ENCODE measurements at places on chromosomes 4 and X.

GRCh38 chrX:23332888-23333821 lies 1.5 kb upstream of the PTCHD1 start:
- no peak for DNase-seq
- no peaks in the 10 kb centered on the region for H3K36me3 ChIP-seq
- no peak overlapping the region for H3K27ac ChIP-seq
- H3K27me3 ChIP-seq: peaks cover 8% of the 10 kb centered on the region
- H3K4me1 ChIP-seq: no peaks in the 10 kb centered on the region

DNA sequence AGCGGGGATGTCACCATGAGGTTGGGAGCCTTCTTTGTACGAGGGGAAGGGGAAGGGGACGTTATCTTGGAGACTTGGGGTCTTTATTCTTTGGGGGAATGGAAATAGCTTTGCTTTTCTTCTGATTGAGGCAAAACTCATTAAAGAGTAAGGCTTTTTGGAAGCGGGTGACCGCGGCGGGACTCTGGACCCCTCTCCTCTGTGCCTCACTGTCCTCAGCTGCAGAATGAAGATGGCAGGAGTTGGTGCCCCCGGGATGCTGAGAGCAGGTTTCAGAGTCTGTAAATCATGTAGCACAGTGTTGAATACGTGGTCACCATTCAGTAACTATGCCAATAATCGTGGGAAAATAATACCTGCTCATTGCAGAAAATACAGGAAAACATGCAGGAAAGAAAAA lies 32.1 kb downstream of the HTT-AS start:
- H3K4me3 ChIP-seq: peak overlapping the region; percentile 58
- H3K27me3 ChIP-seq: no peaks in the 10 kb centered on the region
- peaks cover 72% of the 10 kb centered on the region for H3K4me1 ChIP-seq
- H3K27ac ChIP-seq: no peak overlapping the region

DNA sequence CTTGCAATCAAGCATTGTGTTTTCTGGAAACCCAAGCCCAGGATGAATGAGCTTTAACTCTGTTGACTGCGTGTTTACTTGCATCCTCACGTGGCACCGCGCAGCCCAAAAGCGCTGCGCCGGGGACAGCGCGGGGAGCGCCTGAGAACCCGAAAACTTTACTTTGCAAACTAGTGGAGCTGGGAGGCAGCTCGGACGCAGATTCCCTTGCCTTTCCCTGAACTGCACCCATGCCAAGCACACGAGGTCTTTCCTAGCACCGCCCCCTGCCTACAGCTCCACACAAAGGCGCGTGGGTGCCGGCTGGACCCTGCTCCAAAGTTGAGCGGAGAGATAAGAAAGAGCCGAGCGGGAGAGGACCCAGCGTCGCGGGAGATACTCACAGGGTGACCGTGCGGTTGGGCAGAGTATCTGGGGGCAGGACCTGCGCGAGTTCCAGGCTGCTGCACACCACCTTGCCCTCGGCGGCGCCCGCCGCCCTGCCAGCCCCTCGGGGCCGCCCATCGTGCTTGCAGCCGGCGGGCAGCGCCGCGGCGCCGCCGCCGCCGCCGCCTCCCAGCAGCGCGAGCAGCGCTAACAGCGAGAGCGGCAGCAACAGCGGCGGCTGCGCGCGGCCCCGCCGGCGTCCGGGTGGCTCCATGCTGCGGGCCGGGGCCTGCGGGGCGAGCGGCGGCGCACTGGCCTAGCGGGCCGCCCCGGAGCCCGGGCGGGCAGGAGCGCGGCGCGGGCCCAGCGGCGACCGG lies 550 bp downstream of the ADGRA3 start:
- no peaks in the 10 kb centered on the region for H3K27me3 ChIP-seq
- H3K36me3 ChIP-seq: no peaks in the 10 kb centered on the region
- H3K4me3 ChIP-seq: peak overlapping the region; percentile 44
- DNase-seq: no peak

GRCh38 chr4:139907001-139907809 lies 241.6 kb downstream of the MGST2 start:
- H3K4me3 ChIP-seq: no peak overlapping the region
- no peak for DNase-seq
- H3K27me3 ChIP-seq: no peaks in the 10 kb centered on the region
- no peaks in the 10 kb centered on the region for H3K36me3 ChIP-seq
- H3K27ac ChIP-seq: no peak overlapping the region

- peak overlapping the region; percentile 45 for H3K4me3 ChIP-seq
- H3K4me1 ChIP-seq: peaks cover 30% of the 10 kb centered on the region
- peaks cover 31% of the 10 kb centered on the region for H3K36me3 ChIP-seq
- H3K27me3 ChIP-seq: no peaks in the 10 kb centered on the region
- DNase-seq: no peak
Measured at GRCh38 chrX:47217121-47217851, 1.2 kb upstream of the CDK16 start.

- no peak for DNase-seq
- no peaks in the 10 kb centered on the region for H3K27me3 ChIP-seq
- H3K27ac ChIP-seq: no peak overlapping the region
- H3K4me3 ChIP-seq: no peak overlapping the region
- no peaks in the 10 kb centered on the region for H3K36me3 ChIP-seq
- no peaks in the 10 kb centered on the region for H3K4me1 ChIP-seq
Measured at GRCh38 chr4:158259955-158260575, 49.8 kb downstream of the TMEM144 start.

- peak; percentile 78 for DNase-seq
- H3K27ac ChIP-seq: no peak overlapping the region
- H3K27me3 ChIP-seq: no peaks in the 10 kb centered on the region
- H3K4me1 ChIP-seq: no peaks in the 10 kb centered on the region
Measured at GRCh38 chrX:109485470-109486340, 3.8 kb upstream of the GUCY2F start.

DNA sequence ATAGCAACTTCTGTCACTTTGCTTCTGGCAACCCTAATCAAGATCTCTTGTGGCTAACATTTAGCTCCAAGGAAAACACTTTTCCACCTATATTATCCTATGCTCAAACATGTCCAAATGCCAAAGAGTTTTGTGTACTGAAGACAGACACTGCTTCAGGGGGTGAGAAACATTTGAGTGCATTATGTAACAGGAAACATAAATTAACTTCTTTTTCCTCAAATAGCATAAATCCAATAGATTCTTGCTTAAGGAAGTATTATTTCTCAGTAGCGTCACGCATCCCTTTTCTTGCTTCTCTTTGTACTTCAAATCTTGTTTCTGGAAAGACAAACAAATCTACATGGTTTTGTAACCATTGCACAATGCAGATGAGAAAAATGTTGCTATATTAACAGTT lies 839.1 kb downstream of the GLUD2 start:
- no peak for DNase-seq
- H3K27ac ChIP-seq: no peak overlapping the region
- no peak overlapping the region for H3K4me3 ChIP-seq
- H3K27me3 ChIP-seq: no peaks in the 10 kb centered on the region
- H3K4me1 ChIP-seq: no peaks in the 10 kb centered on the region

DNA sequence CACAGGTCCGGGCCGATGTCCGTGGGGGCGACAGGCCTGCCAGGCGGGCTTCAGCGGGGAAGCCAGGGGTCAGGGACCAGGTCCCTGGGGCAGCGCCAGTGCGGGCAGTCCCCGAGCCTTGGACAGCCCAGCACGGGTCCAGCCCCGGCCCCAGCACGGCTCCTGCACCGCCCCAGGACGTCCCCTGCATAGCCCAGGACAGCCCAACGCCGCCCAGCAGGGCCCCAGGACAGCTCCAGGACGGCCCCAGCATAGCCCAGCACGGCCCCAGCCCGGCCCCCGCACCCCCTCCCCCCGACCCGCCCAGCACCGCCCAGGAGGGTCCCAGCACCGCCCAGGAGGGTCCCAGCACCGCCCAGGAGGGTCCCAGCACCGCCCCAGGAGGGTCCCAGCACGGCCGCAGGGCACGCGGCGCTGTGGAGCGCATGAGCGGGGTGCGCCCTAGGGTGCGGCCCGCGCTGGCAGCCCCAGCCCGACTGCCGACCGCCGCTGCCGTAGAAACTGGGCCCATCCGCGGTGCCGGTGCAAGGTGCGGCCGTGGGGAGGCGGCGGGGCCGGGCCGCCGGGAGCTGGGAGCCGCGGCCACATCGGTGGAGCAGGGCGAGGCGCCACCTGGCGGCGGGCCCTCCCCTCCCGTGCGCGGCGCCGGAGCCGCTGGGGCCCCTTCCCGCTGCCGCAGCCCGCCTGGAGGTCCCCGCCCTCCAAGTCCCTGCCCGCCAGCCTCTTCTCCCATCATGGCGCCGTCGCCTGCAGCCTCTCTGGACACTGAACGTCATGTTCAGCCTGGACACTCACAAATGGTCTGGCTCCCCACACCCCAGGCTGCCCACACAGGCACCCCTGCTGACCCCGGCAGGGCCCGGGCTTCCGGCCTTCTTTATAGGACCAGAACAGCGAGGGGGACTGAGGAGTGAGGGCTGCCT lies 106.8 kb upstream of the NKX1-1 start:
- no peaks in the 10 kb centered on the region for H3K36me3 ChIP-seq
- no peak overlapping the region for H3K27ac ChIP-seq
- H3K27me3 ChIP-seq: peaks cover 19% of the 10 kb centered on the region
- H3K4me3 ChIP-seq: no peak overlapping the region
- H3K4me1 ChIP-seq: peaks cover 4% of the 10 kb centered on the region
- peak; percentile 52 for DNase-seq

GRCh38 chr4:158077835-158078234 lies 95.0 kb downstream of the GASK1B start:
- H3K27me3 ChIP-seq: no peaks in the 10 kb centered on the region
- DNase-seq: no peak
- no peak overlapping the region for H3K4me3 ChIP-seq
- no peak overlapping the region for H3K27ac ChIP-seq
- H3K36me3 ChIP-seq: no peaks in the 10 kb centered on the region
- no peaks in the 10 kb centered on the region for H3K4me1 ChIP-seq

DNA sequence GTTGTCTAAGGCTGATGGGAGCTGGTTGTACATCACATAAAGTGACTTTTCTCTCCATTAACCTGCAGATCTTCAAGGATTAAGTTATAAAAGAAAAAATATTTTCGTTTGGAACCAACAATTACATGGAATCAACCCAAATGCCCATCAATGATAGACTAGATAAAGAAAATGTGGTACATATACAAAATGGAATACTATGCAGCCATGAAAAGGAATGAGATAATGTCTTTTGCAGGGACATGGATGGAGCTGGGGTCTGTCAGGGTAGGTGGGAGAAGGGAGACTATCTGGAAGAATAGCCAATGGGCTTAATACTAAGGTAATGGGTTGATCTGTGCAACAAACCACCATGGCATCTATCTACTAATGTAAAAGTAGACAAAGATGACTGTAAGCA lies 313.2 kb downstream of the FSTL5 start:
- no peaks in the 10 kb centered on the region for H3K27me3 ChIP-seq
- H3K4me3 ChIP-seq: no peak overlapping the region
- no peak for DNase-seq
- H3K27ac ChIP-seq: no peak overlapping the region

- H3K36me3 ChIP-seq: no peaks in the 10 kb centered on the region
- no peaks in the 10 kb centered on the region for H3K27me3 ChIP-seq
- H3K4me1 ChIP-seq: no peaks in the 10 kb centered on the region
- no peak for DNase-seq
- no peak overlapping the region for H3K27ac ChIP-seq
Measured at GRCh38 chrX:78307665-78308064, 19.7 kb downstream of the CYSLTR1 start.

DNA sequence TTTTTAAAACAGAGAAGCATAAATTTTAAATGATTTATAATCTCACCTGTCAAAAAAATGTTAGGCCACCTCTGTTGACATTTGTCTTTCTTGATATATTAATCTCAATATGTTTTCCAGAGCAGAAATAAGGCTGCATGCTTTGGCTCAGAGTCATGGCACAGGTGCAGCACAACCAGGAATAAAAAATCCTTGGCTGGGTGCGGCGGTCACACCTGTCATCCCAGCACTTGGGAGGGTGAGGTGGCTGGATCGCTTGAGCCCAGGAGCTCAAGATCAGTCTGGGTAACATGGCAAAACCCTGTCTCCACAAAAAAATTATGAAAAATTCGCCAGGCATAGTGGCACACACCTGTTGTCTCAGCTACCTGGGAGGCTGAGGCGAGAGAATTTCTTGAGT lies 18.1 kb downstream of the CPLX1 start:
- no peak overlapping the region for H3K27ac ChIP-seq
- H3K4me3 ChIP-seq: no peak overlapping the region
- no peak for DNase-seq
- peaks cover 12% of the 10 kb centered on the region for H3K27me3 ChIP-seq
- peaks cover 3% of the 10 kb centered on the region for H3K4me1 ChIP-seq

GRCh38 chr4:8332891-8333331 lies 63.4 kb downstream of the HTRA3 start:
- H3K27me3 ChIP-seq: peaks cover 2% of the 10 kb centered on the region
- H3K4me1 ChIP-seq: no peaks in the 10 kb centered on the region
- no peak overlapping the region for H3K27ac ChIP-seq

DNA sequence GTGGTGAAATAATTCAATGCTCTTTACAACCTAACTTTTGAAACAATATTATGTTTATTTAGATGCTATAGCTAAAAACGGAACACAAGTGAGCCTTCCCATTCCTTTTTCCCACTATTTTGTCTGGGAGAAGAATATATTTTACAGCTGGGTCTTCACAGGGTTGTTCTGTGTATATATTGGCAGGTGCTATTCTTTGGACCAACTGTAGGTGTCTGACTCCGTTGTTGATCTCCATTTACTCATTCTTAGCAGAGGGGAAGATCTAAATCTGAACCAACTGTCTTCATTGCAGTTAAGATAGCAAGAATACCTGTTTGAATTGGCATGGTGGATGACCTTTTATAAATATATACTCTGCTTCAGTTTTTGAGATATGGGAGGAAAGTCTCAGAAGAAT lies 257.4 kb downstream of the CFAP299 start:
- H3K36me3 ChIP-seq: no peaks in the 10 kb centered on the region
- no peak for DNase-seq
- H3K27me3 ChIP-seq: no peaks in the 10 kb centered on the region

- H3K4me3 ChIP-seq: no peak overlapping the region
- H3K27me3 ChIP-seq: no peaks in the 10 kb centered on the region
- H3K4me1 ChIP-seq: no peaks in the 10 kb centered on the region
Measured at GRCh38 chrX:123807835-123808416, 51.9 kb upstream of the XIAP start.

- H3K4me3 ChIP-seq: no peak overlapping the region
- no peaks in the 10 kb centered on the region for H3K36me3 ChIP-seq
- no peak overlapping the region for H3K27ac ChIP-seq
Measured at GRCh38 chr4:7518871-7519637, 84.3 kb upstream of the PSAPL1 start.

- H3K36me3 ChIP-seq: no peaks in the 10 kb centered on the region
- H3K27me3 ChIP-seq: peaks cover 37% of the 10 kb centered on the region
- H3K4me3 ChIP-seq: peak overlapping the region; percentile 2
- H3K4me1 ChIP-seq: peaks cover 9% of the 10 kb centered on the region
- DNase-seq: no peak
Measured at GRCh38 chr4:127622921-127623796, 9.6 kb upstream of the INTU start.

DNA sequence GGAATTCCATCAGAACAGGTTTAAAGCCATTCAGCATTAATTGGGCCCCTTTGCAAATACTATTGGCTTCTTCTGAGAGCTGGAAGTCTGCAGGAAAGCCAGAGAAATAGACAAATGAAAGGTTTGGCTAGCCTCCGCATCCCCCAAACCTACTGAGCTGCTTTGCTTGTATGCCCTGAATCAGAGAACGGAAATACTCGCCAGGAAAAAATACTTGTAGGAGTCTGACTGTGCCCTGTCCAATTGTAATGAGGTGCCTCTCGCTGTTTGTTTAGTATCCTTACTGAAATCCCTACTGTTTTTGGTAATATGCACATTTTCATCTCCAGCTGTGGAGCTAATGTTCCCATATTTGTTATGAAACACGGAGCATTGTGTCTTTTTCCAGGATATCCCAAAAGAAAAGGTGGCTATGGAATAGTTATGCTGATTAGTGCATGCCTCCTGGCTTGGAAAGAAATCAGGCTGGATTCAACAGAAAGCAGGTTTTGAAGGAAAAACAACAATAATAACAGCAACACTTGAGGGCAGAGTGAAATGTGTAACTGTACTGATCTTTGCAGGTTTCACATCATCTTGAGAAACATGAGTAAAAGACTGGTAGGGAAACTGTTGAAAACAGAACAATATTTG lies 50.7 kb upstream of the NLGN4X start:
- H3K4me1 ChIP-seq: no peaks in the 10 kb centered on the region
- H3K4me3 ChIP-seq: no peak overlapping the region
- H3K36me3 ChIP-seq: no peaks in the 10 kb centered on the region

Data from CD4-positive, alpha-beta T cell (primary cell).